Upper lobe of left lung (tissue), 6 donors: ENCODE measurements at places on chromosomes 1 and 21.

- no peak for DNase-seq
Observed at GRCh38 chr1:3329640-3330281, 124.7 kb upstream of the ARHGEF16 start.

GRCh38 chr1:88655685-88656299, 28.3 kb upstream of the PKN2 start:
- DNase-seq: no peak

GRCh38 chr1:41766041-41766440, 152.7 kb downstream of the HIVEP3 start:
- no peak for DNase-seq

DNA sequence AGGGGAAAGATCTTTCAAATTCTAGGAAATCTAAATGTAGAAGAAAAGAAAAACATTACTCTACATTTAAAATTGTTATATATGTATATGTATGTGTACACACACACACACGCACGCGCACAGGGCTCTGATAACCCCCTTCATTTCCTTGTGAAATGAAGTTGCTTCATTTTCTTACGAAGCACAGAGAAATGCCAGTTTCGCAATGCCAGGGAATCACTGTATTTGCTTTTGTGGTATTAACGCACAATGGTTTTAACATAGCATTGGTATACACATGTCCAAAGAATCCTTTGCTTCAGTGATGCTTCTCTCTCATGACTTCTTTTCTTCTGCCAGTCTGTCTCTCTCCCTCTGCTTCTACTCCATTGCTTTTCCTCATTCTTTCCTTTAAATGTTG, 8.4 kb upstream of the DDAH1 start:
- DNase-seq: no peak

GRCh38 chr1:65939636-65940035, 146.9 kb downstream of the PDE4B start:
- DNase-seq: no peak

DNA sequence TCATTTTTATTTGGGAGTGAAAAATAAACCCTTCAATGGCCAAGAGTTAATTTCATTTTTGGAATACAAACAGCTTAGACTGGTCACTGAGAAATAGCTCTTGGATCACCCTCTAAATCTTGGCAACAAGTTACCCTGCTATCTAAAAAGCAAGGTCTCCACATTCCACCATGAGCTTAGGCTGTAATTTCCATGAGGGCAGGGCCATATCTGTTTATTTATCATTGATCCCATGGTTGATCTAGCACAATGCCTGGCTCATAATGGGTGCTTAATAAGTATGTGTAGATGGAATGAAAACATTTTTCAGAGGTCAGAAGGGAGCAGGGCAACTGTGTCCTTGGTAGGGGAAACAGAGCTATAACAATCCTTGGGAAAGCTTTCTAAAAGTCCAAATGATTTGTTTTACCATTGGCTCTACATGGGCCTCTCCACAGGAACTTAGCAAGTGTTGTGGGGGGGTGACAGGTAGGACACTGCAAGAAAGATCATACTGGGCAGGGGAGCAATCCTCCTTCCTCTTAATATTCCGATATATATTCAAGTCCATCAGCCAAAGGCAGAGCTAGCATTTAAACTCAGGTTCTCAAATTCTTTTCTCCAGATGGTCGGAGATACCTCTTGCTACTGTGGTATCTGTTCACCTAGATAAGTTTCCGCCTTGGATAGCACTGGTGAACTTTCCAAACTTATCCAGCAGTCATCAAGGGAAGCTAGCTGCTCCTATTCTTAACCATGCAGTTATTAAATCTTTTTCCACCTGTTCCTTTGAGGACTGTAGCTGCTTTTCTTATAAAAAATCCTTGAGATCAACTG, 53.1 kb upstream of the PTCH2 start:
- no peak for DNase-seq
